ENCODE measurements at places on chromosomes 3 and 15.

DNA sequence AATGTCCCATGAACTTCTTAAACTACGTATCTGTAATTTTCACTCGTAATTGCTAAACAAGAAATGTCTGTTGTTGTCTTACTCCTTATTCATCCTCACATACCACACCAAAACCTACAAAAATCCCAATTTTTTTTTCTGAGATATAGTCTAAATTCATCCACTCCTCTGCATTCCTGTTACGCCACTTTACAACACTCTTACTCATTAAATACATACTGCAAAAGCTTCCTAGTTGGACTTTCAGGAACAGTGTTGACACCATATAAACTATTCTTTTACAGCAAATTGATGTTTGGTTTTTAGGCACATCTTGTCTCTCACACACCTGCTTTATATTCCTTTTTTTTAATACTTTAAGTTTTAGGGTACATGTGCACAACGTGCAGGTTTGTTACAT lies 934.9 kb upstream of the CADM2 start:
- DNase-seq: no peak

GRCh38 chr3:119597548-119598288 lies at the start of gene PLA1A:
Gene PLA1A, plus strand, starts transcription at chr3:119597885. Its CDS starts 29 bp downstream, at chr3:119597914.
- no peak for DNase-seq

GRCh38 chr3:48826451-48826850 lies 21.2 kb downstream of the PRKAR2A start:
- DNase-seq: no peak

DNA sequence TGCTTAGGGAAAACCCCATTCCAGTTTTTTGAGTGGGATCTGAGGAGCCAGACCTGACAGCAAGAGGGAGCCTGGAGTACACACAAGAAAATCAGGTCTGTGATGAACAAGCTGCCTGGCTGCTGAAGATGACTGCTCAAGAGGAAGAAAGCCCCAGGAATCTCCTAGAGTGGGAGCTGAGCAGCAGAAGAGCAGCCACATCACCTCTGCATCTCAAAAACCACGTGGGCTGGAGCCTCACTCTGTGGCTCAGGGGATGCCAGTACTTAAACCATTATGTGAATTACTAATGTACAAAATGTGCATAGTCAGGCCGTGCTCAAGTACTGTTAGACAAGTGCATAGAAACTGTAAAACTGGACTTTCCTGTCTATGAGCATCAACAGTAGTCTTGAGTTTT lies 52.4 kb downstream of the SLC9A9 start:
- no peak for DNase-seq

DNA sequence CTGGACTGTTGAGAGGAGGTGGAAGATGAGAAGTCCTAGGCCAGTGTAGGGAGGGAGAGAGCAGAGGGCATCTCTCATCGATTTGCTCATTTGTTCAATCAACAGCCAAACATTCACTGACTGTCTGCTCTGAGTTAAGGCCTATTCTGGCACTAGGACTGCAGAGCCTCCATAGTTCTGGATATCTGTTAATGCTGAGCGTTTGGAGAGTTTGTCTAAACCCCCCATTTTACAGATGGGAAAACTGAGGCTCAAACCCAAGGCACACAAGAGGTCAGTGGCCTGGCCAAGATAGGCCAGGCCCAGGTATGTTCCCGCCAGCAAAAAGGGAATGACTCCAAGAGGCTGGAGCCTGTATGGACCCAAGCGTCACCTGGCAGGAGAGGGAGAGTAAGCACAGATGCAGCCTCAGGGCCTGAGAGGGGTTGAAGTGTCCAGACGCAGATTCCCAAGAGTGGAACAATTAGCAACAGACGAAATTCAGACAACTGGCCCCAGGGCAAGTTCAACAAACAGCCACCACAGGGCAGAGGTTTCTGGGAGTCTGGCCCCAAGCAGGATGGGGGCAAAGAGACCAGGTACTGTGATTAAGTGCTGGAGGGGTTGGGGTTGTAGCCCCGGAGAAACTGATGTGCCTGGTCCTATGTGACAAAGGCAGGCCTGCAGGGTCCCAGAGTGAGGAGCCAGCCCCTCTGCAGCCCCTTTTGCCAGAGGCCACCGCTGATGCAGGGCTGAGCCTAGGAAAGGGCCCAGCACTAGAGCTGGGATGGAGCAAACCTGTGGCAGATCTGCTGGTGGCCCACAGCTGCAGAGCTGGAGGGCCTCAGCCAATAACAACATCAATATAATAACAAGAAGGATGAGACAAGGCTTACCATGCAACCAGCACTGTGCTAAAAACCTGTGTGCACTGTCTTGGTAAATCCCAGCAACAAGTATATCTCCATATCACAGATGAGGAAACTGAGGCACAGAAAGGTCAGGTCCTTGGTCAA lies 245.1 kb upstream of the TLE3 start:
- peak; percentile 24 for DNase-seq

- DNase-seq: no peak
Observed at GRCh38 chr3:126621171-126621570, 33.8 kb downstream of the TXNRD3 start.

All from right forelimb (tissue), 1 donor.